ENCODE measurements at places on chromosomes 11 and 22. TPM values are rescaled to one million over a fixed set of nuclear protein-coding genes. Genes with fewer than 3 reads are reported as not detected.
A peak's percentile ranks its signal among the peaks of the same experiment; 100 is the strongest.

The ABCC8 gene
- total RNA-seq, result 1.6 TPM

The MN1 gene
- total RNA-seq, result 27.8 TPM

DNA sequence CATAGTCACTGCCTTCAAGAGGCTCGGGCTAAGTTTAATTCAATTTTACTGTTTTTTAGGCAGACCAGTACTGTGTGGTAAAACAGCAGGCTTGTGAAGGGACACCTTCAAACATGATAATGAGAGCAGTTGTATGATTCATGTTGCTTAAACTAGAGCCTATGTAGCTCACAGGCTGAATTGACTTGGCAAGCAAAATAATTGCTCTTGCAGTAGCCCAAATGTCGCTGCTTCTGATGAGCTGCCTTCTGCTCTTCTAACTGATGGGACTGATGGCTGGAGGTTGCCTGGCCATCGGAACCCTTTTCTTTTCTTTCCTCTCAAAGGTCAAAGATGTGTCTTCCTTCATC, 137.6 kb downstream of the MAML2 start:
- H3K36me3 ChIP-seq, result no peaks in the 10 kb centered on the region
- H3K4me3 ChIP-seq, result no peak overlapping the region
- no peaks in the 10 kb centered on the region for H3K27me3 ChIP-seq
- no peak overlapping the region for H3K27ac ChIP-seq
- DNase-seq, result no peak
- H3K4me1 ChIP-seq, result no peaks in the 10 kb centered on the region

GRCh38 chr11:27075655-27076054, 35.0 kb downstream of the BBOX1 start:
- no peaks in the 10 kb centered on the region for H3K27me3 ChIP-seq
- no peaks in the 10 kb centered on the region for H3K4me1 ChIP-seq
- no peak overlapping the region for H3K4me3 ChIP-seq
- H3K27ac ChIP-seq, result no peak overlapping the region

- no peaks in the 10 kb centered on the region for H3K27me3 ChIP-seq
- DNase-seq, result no peak
- H3K36me3 ChIP-seq, result no peaks in the 10 kb centered on the region
These were observed 16.3 kb downstream of the PPFIBP2 start for GRCh38 chr11:7530013-7530640.

- peaks cover 11% of the 10 kb centered on the region for H3K4me1 ChIP-seq
- no peak for DNase-seq
- no peak overlapping the region for H3K4me3 ChIP-seq
- no peak overlapping the region for H3K27ac ChIP-seq
- H3K27me3 ChIP-seq, result no peaks in the 10 kb centered on the region
These were observed 85.0 kb downstream of the SCN3B start for GRCh38 chr11:123569393-123569792.

- H3K36me3 ChIP-seq, result no peaks in the 10 kb centered on the region
- peak; percentile 90 for DNase-seq
- H3K27me3 ChIP-seq, result no peaks in the 10 kb centered on the region
These were observed 4.3 kb upstream of the BAIAP2L2 start for GRCh38 chr22:38114484-38115398.

- H3K36me3 ChIP-seq, result no peaks in the 10 kb centered on the region
- H3K4me3 ChIP-seq, result peak overlapping the region; percentile 36
- no peaks in the 10 kb centered on the region for H3K27me3 ChIP-seq
- DNase-seq, result peak; percentile 83
- H3K4me1 ChIP-seq, result peaks cover 15% of the 10 kb centered on the region
These were observed 39.1 kb upstream of the CREB3L1 start for GRCh38 chr11:46238078-46238966.

GRCh38 chr11:45087086-45087899, 59.1 kb upstream of the PRDM11 start:
- no peak overlapping the region for H3K4me3 ChIP-seq
- H3K27me3 ChIP-seq, result no peaks in the 10 kb centered on the region
- no peak overlapping the region for H3K27ac ChIP-seq
- no peaks in the 10 kb centered on the region for H3K36me3 ChIP-seq
- H3K4me1 ChIP-seq, result peaks cover 10% of the 10 kb centered on the region
- no peak for DNase-seq

DNA sequence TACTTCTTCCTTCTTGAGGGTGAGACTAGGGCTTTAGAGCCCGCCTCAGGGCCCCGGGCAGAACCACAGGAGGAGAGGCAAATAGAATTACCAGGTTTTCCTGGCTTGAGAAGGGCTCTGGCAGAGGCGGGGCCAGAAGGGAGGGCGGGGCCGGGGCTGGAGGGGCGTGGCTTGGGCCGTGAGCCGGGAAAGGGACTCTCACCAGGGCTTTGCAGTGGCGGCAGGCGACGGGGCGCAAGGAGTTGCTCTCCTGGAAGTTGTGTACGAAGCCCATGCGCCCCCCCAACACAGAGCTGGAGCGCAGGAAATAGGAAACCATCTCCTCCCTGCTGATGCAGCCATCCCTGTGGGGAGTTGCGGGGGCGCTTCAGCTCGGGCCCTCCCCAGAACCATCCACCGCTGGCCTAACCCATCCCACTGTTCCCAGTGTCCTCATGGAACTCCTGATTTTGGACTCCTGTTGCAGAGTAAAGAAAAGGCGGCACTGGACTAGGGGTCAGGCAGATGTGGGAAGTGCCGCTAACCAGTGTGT, 6.9 kb upstream of the NRXN2 start:
- no peaks in the 10 kb centered on the region for H3K27me3 ChIP-seq
- DNase-seq, result peak; percentile 69
- no peak overlapping the region for H3K4me3 ChIP-seq

DNA sequence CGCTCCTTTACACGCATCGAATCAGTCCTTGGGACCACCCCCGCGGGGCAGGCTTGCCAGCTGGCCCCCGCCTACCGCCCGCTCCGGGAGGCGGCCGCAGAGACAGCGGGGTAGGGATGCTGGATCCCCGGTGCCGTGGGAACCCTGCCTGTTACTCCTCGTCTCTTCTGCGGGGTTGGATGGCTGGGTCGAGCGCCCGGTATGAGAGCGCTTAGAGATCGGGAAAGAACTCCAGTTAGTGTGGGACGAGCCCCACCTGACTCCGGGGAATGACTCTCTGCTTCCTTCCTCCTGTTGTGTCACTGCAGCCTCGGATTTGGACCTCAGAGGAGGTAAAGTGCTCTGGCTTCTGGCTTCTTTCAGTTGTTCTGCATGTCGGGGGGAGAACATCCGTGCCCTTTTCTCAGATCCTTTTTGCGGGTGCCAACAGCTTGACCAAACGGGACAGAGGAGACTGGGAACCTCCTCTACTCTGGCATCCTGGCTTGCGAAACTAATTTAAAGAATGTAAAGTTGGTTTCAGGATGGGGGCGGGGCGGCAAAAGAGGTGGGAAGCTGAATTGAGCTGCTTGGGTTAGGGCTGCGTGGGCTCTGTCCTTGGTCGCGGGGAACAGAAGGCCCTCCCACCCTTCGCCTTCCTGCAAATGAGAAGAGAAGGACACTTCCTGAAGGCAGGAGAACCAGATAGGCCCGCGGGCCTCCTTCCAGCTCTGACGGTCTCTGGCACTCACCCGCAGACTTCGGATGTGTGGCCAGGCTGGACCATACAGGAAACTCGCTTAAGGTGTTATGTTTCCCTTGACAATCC, 938 bp downstream of the LAYN start:
- H3K36me3 ChIP-seq, result no peaks in the 10 kb centered on the region
- peaks cover 71% of the 10 kb centered on the region for H3K27me3 ChIP-seq
- H3K4me3 ChIP-seq, result peak overlapping the region; percentile 34
- no peak overlapping the region for H3K27ac ChIP-seq
- no peaks in the 10 kb centered on the region for H3K4me1 ChIP-seq

DNA sequence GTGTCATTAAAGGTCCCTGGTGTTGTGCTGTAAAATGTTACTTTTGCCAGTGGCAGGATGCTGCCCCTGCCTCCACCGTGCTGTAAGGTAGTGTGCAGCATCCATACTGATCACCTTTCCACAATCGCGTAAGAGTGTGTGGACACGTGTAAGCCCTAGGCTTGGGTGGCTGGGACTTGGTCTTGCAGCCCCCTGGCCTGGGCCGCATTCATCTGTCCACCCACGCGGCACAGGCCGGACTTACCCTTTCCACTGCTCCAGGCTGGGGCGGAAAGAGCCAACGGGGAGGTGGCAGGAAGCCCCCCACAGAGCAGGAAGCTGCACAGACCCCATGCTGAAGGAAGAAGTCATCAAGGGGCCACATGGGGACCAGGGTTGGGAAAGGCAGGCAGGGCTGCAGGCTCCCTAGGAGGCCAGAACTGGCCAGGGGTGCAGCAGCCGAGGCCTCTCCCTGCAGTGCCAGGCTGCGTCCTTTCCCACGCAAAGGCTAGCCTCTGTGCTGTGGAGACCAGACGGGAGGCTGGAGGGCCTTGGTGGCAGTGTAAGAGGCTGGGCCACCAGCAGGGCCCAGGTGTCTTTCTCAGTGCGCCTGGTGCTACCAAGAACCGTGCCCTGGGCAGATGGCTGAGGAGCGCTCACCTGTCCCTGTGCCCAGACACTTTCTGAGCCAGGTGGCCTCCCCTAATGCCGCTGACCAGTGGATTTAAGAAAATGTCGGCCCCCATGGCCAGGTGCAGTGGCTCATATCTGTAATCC, 11.7 kb upstream of the TMEM191C start:
- H3K4me1 ChIP-seq, result no peaks in the 10 kb centered on the region
- no peaks in the 10 kb centered on the region for H3K27me3 ChIP-seq
- H3K4me3 ChIP-seq, result no peak overlapping the region
- no peak overlapping the region for H3K27ac ChIP-seq
- DNase-seq, result no peak
- no peaks in the 10 kb centered on the region for H3K36me3 ChIP-seq

DNA sequence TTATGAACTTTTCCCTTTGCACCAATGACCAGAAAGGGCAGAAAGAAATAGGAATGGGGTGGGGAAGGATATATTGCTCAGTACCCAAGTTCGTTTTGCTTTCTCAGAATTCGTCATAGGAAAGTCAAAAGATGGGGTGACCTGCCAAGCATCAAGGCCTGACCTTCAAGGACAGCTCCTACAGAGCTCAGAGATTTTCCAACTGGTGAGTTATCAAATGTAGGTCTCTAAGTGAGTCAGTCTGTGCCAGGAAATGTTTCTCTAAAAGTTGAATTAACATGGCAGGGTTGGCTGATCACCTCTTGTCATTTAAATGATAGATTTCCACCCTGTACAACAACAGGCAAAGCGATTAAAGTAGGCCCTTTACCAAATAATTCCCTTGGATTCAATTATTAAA, 307.2 kb downstream of the CADM1 start:
- H3K4me1 ChIP-seq, result peaks cover 34% of the 10 kb centered on the region
- H3K4me3 ChIP-seq, result no peak overlapping the region
- H3K27me3 ChIP-seq, result no peaks in the 10 kb centered on the region
- H3K27ac ChIP-seq, result no peak overlapping the region
- DNase-seq, result no peak

GRCh38 chr11:83574519-83574918, 288.4 kb upstream of the CCDC90B start:
- no peak overlapping the region for H3K4me3 ChIP-seq
- no peaks in the 10 kb centered on the region for H3K27me3 ChIP-seq
- H3K4me1 ChIP-seq, result no peaks in the 10 kb centered on the region
- DNase-seq, result no peak
- H3K36me3 ChIP-seq, result no peaks in the 10 kb centered on the region

DNA sequence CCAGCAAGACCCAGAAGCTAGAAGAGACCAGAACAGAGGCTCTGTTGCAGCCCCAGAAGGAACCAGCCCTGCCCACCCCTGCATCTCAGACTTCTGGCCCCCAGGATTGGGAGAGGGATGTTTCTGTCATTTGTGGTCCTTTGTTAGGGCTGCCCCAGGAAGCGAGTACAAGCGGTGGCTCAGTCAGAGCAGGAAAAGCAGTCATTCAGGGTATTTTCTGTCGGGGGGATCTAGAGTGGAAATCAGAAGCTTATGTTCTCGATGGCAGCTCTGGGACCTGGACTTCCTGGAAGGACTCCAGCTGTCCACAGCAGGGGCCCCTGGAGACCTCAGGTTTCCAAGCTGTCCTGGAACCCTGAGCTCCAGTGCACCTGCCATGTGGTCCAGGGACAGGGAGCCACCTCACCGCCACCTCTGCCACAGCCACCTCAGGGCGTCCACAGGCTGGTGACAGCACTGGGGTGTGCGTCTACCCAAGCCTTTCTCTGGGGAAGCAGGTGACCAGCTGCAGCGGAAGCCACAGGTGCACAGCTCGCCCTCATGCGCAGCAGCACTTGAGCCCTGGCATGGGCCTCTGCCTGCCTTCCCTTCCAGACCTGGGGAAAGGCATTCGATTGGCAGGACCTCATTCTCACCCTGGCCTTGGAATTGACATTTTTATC, 2.6 kb downstream of the KRTAP5-5 start:
- no peak overlapping the region for H3K27ac ChIP-seq
- no peaks in the 10 kb centered on the region for H3K4me1 ChIP-seq
- H3K36me3 ChIP-seq, result no peaks in the 10 kb centered on the region
- DNase-seq, result no peak
- no peak overlapping the region for H3K4me3 ChIP-seq

GRCh38 chr11:102972853-102973252, 17.3 kb upstream of the MMP13 start:
- H3K27ac ChIP-seq, result no peak overlapping the region
- no peak for DNase-seq
- H3K27me3 ChIP-seq, result no peaks in the 10 kb centered on the region
- H3K36me3 ChIP-seq, result no peaks in the 10 kb centered on the region
- no peaks in the 10 kb centered on the region for H3K4me1 ChIP-seq

GRCh38 chr22:33496112-33496511, 424.2 kb downstream of the LARGE1 start:
- no peak overlapping the region for H3K27ac ChIP-seq
- H3K4me1 ChIP-seq, result peaks cover 16% of the 10 kb centered on the region
- H3K36me3 ChIP-seq, result no peaks in the 10 kb centered on the region
- H3K27me3 ChIP-seq, result no peaks in the 10 kb centered on the region
- no peak for DNase-seq
- H3K4me3 ChIP-seq, result no peak overlapping the region

GRCh38 chr11:59802639-59803176, 7.9 kb downstream of the MRPL16 start:
- no peaks in the 10 kb centered on the region for H3K4me1 ChIP-seq
- H3K4me3 ChIP-seq, result no peak overlapping the region
- H3K36me3 ChIP-seq, result peaks cover 28% of the 10 kb centered on the region
- peak; percentile 66 for DNase-seq
- H3K27ac ChIP-seq, result no peak overlapping the region

GRCh38 chr22:42172773-42173172, 42.2 kb upstream of the CYP2D6 start:
- H3K4me3 ChIP-seq, result no peak overlapping the region
- H3K36me3 ChIP-seq, result no peaks in the 10 kb centered on the region

DNA sequence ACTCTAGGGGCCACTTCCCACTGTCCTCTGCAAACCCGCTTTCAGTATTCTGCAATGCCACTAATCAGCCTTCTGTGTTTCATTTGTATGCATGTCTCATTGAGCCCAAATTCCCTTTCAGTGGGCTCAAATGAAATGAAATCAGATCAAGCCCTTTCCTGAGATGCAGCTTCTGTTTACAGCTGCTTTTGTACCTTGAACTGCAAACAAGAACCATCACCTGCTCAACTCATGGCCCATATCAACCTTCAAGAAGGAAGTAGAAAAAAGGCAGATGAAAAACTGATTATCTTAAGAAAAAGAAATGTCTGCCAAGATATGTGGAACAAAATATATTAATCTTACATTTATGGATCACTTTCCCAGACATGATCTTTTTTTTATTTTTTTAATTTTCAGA, 141.1 kb upstream of the ARHGAP42 start:
- H3K4me3 ChIP-seq, result no peak overlapping the region
